ENCODE measurements at places on chromosomes 4 and X.

DNA sequence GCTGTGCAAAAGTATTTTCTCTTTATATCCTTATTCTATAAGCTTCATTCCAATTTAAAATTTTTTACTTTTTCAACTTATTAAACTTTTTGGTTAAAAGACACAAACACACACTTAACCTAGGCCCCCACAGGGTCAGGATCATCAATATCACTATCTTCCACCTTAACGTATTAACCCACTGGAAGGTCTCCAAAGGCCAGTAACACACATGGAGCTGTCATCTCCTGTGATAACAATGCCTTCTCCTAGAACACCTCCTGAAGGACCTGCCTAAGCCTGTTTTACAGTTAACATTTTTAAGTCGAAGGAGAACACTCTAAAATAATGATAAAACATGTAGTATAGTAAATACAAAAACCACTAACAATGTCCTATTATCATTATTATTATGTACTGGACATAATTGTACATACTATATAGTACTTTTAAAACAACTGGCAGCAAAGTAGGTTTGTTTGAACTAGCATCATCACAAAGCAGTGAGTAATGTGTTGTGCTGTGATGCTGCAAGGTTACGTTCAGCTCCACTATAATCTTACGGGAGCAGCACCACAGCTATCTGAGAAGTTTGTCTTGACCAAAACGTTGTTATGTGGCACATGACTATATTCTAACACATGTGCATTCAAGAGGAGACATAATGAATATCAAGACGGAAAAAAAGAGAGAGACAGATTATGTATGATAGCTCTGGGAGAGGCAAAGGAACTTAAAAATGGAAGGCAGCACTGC, 33.7 kb downstream of the DHX15 start:
- DNase-seq, result no peak

DNA sequence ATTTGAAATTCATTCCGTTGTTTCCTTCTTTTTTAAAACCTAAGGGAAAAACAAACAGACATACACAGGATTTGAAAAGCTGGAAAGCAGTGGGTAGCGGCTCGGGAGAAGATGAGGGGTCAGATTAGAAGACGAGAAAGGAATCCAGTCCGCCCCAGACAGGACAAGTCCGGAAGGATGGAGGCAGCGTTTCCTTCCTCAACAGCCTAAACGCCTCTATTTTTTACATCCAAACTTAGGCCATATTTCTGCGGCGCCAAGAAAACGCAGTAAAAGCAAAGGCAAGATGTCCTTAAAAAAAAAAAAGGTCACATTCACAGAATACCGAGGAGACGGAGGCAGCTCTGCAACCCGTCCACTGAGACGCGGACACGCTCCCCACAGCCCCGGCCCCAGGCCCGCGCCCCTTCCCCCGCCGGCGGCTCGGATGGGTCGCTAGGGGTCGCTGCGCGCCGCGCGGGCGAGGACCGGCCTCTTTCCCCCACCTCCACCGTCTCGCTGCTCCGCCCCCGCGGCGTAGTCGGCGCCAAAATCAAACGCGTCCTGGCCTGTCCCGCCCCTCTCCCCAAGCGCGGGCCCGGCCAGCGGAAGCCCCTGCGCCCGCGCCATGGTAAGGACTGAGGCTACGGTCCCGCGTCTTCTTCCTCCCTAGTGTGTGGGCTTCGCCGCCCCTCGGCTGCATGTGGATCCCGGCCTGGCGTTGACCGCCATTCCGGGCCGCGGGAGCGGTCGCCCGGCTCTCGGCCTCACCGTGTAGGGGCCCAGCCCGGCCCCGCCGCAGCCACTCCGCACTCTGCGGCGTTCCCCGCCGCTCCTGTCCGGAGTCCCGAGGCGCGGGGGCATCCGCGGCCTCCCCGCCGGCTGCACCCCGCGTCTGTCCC, at the start of gene MND1:
Gene MND1 (plus strand): TSS at position 558 of the 881 bp plus-strand sequence. CDS start 50 bp downstream, at position 608.
- peak; percentile 93 for DNase-seq

DNA sequence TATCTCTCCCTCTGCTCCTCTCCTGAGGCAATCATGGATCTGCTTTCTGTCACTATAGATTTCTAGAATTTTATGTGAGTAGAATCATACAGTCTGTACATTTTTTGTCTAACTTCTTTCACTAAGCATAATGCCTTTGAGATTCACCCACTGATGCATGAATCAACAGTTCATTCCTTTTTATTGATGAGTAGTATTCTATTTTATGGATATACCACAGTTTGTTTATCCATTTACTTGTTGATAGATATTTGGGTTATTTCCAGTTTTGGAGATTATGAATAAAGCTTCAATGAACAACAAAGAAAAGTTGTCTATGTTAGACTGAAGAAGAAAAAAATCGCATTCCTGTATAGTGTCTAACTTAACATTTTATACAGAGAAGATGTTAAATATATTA, 30.5 kb downstream of the PHKA1 start:
- no peak for DNase-seq

- no peak for DNase-seq
Measured at GRCh38 chr4:142556048-142556447, 290.1 kb downstream of the INPP4B start.

- no peak for DNase-seq
Measured at GRCh38 chr4:152763796-152764195, 15.7 kb downstream of the TIGD4 start.

- DNase-seq, result no peak
Measured at GRCh38 chr4:85932500-85933290, 427.2 kb downstream of the MAPK10 start.

GRCh38 chrX:31836479-31836878, 764.6 kb upstream of the FTHL17 start:
- DNase-seq, result no peak

DNA sequence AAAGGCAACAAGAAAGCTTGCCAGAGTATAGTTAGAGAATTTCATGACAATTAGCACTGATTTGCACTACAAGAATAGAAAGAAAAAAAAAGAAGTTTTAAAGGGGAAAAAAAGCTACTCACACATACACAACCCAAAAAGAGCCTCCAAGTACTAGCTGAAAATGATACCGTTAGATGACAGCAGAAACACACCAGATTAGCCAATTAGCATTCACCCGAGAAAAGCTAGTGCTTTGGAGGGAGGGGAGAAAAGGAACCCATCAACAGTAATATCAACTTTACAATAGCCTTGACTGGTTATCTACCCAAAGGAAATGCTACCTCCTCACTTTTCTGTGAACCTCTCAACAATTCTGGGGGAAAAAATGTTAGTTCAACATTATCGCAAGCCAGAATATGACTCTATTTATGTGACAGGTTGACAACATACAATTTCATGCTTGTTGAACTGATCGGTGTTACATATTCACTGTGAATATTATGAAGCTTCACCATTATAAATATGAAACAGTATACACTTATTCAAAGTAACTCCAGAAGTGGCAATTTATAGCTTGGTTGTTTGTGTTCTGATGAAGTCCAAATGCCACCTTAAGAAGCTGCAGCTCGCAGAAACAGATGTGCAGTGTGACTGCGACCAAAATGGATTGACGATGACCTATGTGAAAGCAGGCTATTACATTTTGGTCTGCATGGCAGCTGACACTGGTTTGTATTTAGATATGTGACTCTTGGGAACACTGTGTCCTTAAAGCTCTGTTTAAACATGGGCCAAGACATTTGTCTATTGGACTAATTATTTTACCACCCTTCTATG, 15.9 kb downstream of the PPARGC1A start:
- no peak for DNase-seq

- peak; percentile 67 for DNase-seq
Measured at GRCh38 chrX:53281321-53281822, at the start of gene IQSEC2. TSS of gene IQSEC2 (minus strand) at chrX:53281584.

DNA sequence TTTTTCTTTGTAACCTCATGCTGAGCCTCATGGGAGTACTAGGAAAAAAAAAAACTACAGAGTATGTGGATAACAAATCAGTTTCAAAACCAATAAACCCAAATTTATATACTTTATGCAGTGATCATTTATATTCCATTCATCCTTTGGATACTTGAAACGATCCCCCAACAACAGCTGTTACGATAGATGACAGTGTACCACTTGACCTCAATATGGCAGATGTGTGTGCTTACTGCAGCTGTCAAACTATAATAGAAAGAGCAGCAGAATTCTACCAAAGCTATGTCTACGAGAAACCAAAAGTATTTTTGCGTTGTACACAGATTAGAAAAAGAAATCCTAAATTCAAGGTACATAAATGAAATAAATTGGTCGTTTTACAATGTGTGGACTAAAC, 337.8 kb downstream of the PDGFC start:
- DNase-seq, result no peak

- no peak for DNase-seq
Measured at GRCh38 chr4:74772106-74772505, 22.2 kb downstream of the BTC start.

DNA sequence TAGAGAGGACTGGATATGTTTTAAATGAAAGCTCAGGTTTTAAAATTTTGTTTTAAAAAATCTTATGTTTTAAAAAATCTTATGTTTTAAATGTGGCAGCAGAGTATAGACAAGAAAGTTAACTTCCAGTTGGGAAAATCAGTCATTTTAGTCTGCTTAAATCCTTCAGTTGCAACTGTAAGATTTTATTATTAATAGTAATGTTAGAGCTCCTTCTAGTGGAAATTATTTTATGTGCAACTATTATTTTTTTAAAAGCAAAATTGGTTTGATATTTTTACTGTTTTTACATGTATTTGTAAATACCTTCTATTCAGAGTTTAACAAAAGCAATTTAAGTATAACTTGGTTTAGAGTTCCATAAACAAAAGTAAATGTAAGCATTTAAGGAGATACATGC, 8.5 kb upstream of the NUDT6 start:
- DNase-seq, result no peak
